ENCODE measurements at places on chromosomes 3 and 15. TPM values are rescaled to one million over a fixed set of nuclear protein-coding genes. Genes with fewer than 3 reads are reported as not detected.

The ACKR2 gene
- total RNA-seq, result 0.60 TPM

- H3K27me3 ChIP-seq, result no peaks in the 10 kb centered on the region
- peaks cover 2% of the 10 kb centered on the region for H3K4me1 ChIP-seq
- H3K27ac ChIP-seq, result peak overlapping the region; percentile 26
- no peak for DNase-seq
Observed at GRCh38 chr15:28132524-28133275, 33.6 kb upstream of the OCA2 start.

- H3K4me3 ChIP-seq, result no peak overlapping the region
- DNase-seq, result no peak
- H3K36me3 ChIP-seq, result no peaks in the 10 kb centered on the region
- no peaks in the 10 kb centered on the region for H3K4me1 ChIP-seq
- H3K27me3 ChIP-seq, result no peaks in the 10 kb centered on the region
Observed at GRCh38 chr3:22231061-22231460, 480.1 kb upstream of the ZNF385D start.

The C2CD4A gene
- 0.17 TPM for total RNA-seq

DNA sequence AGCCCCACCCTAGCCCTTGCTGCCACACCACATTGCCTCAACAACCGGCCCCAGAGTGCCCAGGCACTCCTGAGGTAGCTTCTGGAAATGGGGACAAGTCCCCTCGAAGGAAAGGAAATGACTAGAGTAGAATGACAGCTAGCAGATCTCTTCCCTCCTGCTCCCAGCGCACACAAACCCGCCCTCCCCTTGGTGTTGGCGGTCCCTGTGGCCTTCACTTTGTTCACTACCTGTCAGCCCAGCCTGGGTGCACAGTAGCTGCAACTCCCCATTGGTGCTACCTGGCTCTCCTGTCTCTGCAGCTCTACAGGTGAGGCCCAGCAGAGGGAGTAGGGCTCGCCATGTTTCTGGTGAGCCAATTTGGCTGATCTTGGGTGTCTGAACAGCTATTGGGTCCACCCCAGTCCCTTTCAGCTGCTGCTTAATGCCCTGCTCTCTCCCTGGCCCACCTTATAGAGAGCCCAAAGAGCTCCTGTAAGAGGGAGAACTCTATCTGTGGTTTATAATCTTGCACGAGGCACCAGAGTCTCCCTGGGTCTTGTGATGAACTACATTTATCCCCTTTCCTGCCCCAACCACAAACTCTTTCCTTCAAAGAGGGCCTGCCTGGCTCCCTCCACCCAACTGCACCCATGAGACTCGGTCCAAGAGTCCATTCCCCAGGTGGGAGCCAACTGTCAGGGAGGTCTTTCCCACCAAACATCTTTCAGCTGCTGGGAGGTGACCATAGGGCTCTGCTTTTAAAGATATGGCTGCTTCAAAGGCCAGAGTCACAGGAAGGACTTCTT is 39.1 kb downstream of the MESD start:
- no peaks in the 10 kb centered on the region for H3K27me3 ChIP-seq
- H3K4me1 ChIP-seq, result peaks cover 6% of the 10 kb centered on the region
- H3K4me3 ChIP-seq, result no peak overlapping the region
- DNase-seq, result no peak
- peaks cover 12% of the 10 kb centered on the region for H3K36me3 ChIP-seq
- no peak overlapping the region for H3K27ac ChIP-seq

DNA sequence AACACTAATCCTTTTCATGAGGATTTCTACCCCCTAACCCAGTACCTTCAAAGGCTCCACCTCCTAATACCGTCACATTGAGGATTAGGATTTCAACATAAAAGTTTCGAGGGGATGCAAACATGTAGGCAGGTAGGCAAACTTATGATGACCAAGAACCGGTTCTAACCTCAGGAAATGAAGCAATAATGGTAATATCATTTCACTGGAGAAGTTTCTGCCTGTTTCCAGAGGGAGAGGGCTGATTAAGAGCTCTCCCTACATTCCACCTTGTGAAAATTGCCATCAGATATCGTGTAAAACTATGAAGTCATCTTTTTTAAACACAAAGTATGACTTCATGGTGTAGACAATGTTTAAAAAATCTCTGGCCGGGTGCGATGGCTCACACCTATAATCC is 31.6 kb downstream of the NKIRAS1 start:
- H3K36me3 ChIP-seq, result peaks cover 22% of the 10 kb centered on the region
- H3K4me3 ChIP-seq, result no peak overlapping the region
- H3K4me1 ChIP-seq, result no peaks in the 10 kb centered on the region
- no peaks in the 10 kb centered on the region for H3K27me3 ChIP-seq
- no peak overlapping the region for H3K27ac ChIP-seq

The HYAL3 gene
- 3.6 TPM for total RNA-seq

The VIPR1 gene
- total RNA-seq, result 5.8 TPM

GRCh38 chr3:126553284-126554084 is 5.2 kb downstream of the C3orf22 start:
- no peaks in the 10 kb centered on the region for H3K36me3 ChIP-seq
- no peak overlapping the region for H3K4me3 ChIP-seq
- no peak for DNase-seq
- no peak overlapping the region for H3K27ac ChIP-seq
- H3K4me1 ChIP-seq, result no peaks in the 10 kb centered on the region

DNA sequence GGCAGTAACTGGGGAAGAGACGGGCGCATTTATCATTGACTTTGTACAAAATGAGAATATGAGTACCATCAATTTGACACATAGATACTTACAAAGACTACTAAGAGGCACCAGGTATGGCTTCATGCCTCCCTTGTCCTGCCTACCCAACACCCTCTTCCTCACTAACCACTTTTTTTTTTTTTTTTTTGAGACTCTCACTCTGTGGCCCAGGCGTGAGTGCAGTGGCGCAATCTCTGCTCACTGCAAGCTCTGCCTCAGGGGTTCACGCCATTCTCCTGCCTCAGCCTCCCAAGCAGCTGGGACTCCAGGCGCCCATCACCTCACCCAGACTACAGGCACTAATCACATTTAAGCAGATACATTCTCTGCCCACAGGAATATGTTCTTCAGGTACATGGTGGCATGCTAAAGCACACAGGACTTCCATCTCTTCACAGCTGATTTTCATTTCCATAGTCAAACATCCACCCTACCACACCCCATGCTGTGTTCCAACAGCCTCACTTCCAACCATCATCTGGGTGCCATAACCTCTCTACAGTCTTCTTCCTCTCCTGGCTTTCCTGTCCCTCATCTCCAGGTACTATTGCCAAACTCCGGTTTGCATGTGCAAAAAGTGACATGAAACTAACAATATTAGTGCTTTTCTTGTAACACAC is 41.7 kb downstream of the RAB27A start:
- no peak overlapping the region for H3K27ac ChIP-seq
- H3K27me3 ChIP-seq, result no peaks in the 10 kb centered on the region
- H3K36me3 ChIP-seq, result no peaks in the 10 kb centered on the region
- no peak for DNase-seq

DNA sequence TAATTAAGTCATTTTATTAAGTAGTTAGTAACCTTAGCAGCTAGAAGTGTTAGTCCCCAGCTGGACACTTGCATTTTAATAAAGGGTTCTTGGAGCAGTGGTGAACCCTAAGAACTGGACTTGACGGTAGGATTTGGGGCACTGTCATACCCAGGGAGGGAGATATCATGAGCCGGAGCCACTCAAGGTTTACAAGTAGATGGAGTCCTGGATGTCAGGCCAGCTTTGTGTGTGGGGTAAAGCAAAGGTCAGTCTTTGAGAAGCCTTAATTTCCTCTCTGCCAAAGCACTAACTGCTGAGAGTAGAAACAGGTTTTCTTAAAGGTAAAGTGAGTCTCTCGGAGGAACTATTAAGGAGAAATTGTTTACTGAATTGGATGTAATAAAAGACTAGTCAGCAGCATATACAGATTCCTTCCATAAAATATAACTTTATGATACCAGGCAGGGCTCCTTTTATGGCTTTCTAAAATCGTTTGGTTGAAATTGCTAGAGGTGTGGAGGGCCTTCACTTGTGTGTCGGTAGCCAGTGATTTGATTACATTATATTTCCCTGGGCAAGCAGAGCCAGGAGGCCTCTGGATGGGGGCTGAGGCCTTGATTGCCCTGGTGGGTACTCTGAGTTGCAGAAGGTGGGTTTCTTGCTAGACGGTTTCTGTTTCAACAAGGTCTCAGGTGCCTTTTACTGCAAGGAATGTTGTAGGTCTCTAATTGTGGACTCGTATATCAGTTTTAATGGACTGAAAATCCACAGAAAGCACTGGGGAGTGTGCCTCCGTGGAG is 23.1 kb downstream of the SQOR start:
- H3K4me1 ChIP-seq, result peaks cover 28% of the 10 kb centered on the region
- H3K27ac ChIP-seq, result no peak overlapping the region
- H3K4me3 ChIP-seq, result no peak overlapping the region
- DNase-seq, result no peak
- H3K36me3 ChIP-seq, result peaks cover 9% of the 10 kb centered on the region

The SLC51B gene
- total RNA-seq, result not detected

DNA sequence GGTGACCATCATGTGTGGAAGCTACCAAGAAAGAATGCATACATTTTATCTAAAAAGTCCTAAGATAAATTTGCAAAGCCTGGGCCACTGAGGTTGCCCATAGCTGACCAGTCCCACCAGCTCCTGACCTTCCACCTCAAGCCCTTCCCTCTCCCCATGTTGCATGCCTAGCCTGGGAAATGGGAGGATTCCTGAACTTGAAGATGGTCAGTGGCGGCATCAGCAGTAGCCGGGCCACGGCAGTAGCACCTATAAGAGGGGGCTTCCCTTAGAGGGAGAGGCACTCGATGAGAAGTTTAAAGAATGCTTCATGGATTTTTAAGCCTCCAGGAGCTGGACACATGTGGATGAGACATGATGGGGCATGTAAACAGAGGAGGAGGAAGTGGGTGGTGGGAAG is 172.1 kb downstream of the KLF13 start:
- H3K4me3 ChIP-seq, result no peak overlapping the region
- no peak overlapping the region for H3K27ac ChIP-seq
- peaks cover under 1% of the 10 kb centered on the region for H3K36me3 ChIP-seq
- no peak for DNase-seq
- H3K27me3 ChIP-seq, result no peaks in the 10 kb centered on the region

The EXD1 gene
- not detected for total RNA-seq

DNA sequence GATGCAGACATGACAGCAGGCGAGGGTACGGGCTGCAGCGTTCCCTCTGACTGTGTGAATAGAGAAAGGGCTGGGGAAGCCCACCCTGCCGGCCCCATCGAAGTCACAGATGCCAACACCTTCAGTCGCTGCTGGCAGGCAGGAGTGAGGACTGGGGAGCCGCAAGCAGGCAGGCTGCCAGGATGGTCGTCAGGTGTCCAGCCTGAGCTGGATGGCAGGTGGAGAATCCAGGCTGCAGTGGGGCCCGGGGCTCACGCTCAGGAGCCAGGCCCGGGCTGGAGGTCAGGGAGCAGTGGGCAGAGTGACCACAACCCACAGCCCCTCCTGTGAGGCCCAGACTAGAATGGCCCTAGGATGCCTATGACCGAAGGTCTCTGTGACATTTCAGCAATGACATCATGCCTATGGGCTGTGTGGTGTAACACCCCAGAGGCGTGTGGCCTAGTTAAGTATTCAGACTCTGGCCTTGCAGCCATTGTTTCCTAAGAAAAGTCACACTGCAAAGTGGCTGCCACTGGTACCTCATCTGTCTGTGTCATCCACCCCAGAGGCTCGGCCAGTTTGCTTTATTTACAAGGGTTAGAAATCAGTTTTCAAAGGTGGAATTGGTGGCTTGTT is 15.7 kb downstream of the PRR23E start:
- no peak for DNase-seq
- H3K27ac ChIP-seq, result no peak overlapping the region
- no peaks in the 10 kb centered on the region for H3K4me1 ChIP-seq

DNA sequence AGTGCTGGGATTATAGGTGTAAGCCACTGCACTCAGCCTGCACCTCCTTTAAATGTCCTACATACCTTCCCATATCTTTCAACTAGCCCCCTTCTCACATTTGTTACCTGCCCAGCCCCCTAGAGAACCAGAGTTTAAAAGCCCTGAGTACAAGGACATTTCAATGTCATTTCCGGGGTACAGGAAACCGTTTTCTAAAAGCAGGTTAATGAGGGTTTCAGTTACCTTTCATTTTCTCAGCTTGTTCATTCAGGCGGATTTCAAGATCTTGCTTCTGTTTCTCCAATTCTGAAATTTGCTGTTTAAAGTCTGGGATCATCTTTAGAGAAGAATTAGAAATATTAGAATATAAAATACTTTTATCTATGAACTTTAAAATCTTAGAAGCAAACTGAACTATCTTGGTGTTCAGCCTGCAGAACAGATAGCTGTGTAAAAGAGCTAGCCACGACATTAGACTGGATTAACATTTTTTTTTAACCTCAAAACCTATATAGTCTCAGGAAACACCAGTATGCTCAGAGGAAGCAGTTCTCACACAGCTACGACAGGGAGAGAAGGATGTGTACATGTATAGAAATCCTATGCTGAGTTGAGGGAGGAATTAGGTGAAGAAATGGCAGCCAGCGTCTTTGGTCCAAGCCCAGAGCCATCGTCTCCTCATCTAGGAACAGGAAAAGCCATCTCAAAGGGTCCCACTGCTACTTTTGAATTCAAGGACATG is 29.9 kb upstream of the GNB5 start:
- no peak overlapping the region for H3K4me3 ChIP-seq
- no peak for DNase-seq
- no peak overlapping the region for H3K27ac ChIP-seq
- no peaks in the 10 kb centered on the region for H3K4me1 ChIP-seq
- H3K27me3 ChIP-seq, result no peaks in the 10 kb centered on the region

- no peak for DNase-seq
- no peak overlapping the region for H3K27ac ChIP-seq
- H3K27me3 ChIP-seq, result peaks cover 20% of the 10 kb centered on the region
- no peaks in the 10 kb centered on the region for H3K36me3 ChIP-seq
- no peaks in the 10 kb centered on the region for H3K4me1 ChIP-seq
- H3K4me3 ChIP-seq, result no peak overlapping the region
Observed at GRCh38 chr3:126672340-126672739, 17.4 kb upstream of the TXNRD3 start.

The GRIP2 gene
- 11.2 TPM for total RNA-seq

- no peaks in the 10 kb centered on the region for H3K4me1 ChIP-seq
- H3K27me3 ChIP-seq, result peaks cover 21% of the 10 kb centered on the region
- no peak overlapping the region for H3K27ac ChIP-seq
- DNase-seq, result no peak
- H3K36me3 ChIP-seq, result no peaks in the 10 kb centered on the region
Observed at GRCh38 chr3:183576487-183577107, 21.1 kb upstream of the KLHL6 start.

All from progenitor cell of endocrine pancreas (in vitro differentiated cells).